ENCODE measurements at places on chromosomes 3 and 15.

DNA sequence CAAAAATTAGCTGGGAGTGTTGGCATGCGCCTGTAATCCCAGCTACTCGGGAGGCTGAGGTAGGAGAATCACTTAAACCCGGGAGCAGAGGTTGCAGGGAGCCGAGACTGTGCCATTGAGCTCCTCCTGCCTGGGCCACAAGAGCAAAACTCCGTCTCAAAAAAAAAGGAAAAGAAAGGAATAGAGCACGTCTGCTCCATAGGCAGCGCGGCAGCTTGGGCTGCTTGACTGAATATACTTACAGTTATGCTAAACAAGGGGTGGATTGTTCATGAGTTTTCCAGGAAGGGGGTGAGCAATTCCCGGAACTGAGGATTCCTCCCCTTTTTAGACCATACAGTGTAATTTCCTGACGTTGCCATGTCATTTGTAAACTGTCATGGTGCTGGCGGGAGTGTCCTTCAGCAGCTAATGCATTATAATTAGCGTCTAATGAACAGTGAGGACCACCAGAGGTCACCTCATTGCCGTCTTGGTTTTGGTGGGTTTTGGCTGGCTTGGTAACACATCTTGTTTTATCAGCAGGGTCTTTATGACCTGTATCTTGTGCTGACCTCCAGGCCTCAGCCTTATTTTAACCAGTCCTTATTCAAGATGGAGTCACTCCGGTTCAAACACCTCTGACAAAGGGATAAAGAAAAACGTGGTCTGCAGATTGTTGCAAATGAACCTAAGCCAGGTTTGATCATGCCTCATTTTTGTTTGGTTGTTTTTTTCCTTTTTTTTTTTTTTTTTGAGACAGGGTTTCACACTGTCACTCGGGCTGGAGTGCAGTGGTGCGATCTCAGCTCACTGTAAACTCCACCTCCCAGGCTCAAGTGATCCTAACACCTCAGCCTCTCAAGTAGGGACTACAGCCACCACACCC is 24.9 kb upstream of the SENP5 start:
- no peak for DNase-seq

DNA sequence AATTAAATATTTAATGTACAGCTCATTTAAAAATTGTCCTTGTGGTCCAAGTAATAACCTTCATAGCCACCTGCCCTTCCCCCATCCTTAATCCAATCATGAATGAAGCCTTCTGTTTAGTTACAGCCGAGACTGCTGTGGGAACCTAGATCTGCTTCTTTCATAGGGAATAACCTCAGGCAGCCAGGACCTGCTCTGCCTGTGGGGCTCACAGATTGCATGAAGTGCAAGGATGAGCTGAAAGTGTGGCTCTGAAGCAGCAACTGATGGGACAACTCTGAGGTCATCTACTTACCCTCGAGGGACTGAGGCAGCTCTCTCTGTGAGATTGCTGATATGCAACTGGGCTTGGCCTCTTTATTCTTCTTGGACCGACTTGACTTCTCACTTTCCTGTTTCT is 169.8 kb downstream of the POTEB3 start:
- no peak for DNase-seq

- no peak for DNase-seq
These were observed 32.7 kb downstream of the RTP1 start for GRCh38 chr3:187230011-187230410.

GRCh38 chr15:68770216-68770615 is 50.5 kb downstream of the ANP32A start:
- DNase-seq = no peak

DNA sequence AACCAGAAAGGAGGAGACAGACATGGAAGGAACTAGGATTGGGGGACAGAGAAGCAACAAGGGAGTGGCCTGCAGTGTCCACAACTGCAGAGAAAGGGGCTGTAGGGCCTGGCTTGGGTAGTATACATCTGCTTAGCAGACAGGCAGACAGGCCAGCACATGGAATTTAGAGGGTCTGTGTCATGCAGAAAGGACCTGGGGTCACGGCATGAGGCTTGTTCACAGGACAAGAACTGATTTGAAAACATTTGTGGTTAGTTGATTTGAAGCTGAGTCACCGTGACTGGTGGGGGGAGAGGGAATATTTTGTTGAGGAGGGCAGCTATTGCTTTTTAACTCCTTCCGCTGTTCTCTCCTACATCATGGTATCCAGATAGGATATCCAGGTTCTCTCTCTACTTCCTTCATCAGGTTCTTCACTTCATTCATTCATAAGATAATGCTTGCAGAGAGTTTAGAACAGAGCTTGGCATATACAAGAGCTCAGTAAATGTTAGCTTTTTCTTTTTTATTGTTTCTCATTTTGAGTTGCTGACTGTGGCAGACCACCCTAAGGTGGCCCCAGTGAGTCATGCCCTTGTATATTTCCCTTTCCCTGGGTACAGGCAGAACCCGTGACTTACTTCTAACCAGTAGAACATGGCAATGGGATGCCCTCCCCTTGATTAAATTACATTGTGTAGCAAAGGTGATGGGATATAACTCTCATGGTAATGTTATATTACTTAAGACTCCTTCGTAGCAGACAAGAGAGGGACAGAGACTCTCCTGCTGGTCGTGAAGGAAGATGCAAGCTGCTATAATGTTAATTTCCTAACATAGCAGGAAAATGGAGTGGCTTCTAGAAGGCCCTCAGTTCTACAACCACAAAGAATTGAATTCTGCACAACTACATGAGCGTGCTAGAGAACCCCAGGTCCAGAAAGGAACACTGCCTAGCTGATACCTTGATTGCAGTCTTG is 95.0 kb upstream of the NMNAT3 start:
- no peak for DNase-seq

- DNase-seq = no peak
These were observed 32.7 kb downstream of the CD200 start for GRCh38 chr3:112365636-112366035.

DNA sequence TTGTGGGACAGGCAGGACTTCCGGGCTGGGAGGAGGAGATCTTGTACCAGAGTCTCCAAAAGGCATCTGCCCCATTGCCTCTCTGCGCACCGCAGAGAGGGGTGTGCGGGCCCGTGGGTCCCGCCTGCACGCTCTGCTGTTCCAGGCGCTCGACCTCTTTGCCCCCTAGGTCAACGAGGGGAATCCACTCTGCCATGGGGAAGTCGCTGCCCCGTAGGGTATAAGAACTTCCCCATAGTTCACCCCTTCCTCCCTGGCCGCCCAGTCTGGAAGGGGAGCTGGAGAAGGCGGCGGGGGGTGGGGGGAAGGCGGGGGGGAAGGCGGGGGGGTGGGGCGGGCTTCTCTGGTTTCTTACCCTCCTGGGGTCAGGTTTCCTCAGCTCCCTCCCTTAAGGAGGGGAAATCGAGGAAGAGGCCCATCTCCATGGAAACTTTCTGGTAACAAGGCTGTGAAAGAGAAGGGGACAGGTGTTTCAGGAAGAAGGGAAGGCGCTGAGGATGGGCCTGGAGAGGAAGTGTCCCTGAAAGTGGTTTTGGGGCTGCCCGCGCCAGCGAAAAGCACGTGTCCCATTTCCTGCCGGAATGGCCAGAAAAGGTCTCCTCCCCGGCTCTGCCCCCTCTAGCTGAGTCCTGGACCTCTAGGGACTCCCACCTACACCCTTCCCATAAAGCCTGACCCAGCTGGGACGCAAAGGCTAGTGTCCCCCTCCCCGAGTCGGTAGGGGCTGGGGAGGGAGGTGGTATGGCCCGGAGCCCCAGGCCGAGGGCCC is 27.5 kb downstream of the NR1I2 start:
- DNase-seq = no peak

- DNase-seq = no peak
These were observed 184.6 kb downstream of the DCLK3 start for GRCh38 chr3:36579746-36580145.
